Sigmoid colon (tissue), 7 donors: ENCODE measurements at places on chromosomes 2 and 18. TPM values are rescaled to one million over a fixed set of nuclear protein-coding genes. Genes with fewer than 3 reads are reported as not detected.

Gene SLC11A1
- total RNA-seq: 13.8 TPM

Gene UGT1A9
- total RNA-seq: not detected

Gene EFR3B
- 1.9 TPM for total RNA-seq

GRCh38 chr2:151760139-151760650, 25.9 kb upstream of the NEB start:
- no peak for DNase-seq
- no peak overlapping the region for H3K27ac ChIP-seq
- H3K4me1 ChIP-seq: peaks cover 3% of the 10 kb centered on the region
- no peak overlapping the region for H3K4me3 ChIP-seq

GRCh38 chr2:109562421-109562820, 51.3 kb downstream of the SEPTIN10 start:
- H3K27me3 ChIP-seq: no peaks in the 10 kb centered on the region
- no peak for DNase-seq
- H3K36me3 ChIP-seq: peaks cover 16% of the 10 kb centered on the region
- H3K4me3 ChIP-seq: no peak overlapping the region

DNA sequence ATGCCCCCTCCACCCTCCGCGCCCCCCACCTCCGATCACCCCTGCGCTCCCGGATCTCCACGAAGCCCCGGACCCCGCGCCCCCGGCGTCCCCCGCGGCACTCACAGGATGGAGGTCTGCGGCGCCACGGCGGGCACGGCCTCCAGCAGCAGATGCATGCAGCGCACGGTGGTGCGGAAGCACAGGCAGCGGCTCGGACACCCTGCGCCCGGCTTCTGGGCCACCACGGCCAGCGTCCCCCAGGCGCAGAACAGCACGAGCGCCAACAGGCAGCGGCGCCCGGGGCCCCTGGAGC, 217 bp downstream of the PXDN start:
- no peaks in the 10 kb centered on the region for H3K27me3 ChIP-seq
- peaks cover 53% of the 10 kb centered on the region for H3K4me1 ChIP-seq
- peak overlapping the region; percentile 87 for H3K4me3 ChIP-seq
- H3K27ac ChIP-seq: peak overlapping the region; percentile 99

DNA sequence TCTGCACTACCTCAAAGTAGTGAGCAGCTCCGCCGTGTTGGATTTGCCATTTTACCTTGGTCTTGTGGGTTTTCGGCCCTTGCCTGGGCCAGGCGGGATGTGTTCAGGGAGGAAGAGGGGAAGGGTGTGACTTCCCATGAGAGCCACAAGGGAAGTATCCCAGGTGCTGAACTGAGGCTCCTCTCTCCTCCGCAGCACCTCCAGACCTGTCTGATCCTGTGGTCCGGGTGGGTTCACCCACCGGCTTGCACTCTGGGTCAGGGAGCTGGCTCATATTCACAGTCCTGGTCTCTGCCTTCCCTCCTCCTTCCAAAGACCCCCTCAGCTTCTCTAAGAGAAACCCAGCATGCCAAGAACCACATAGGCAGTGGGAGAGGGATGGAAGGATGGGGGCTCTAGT, 235.8 kb downstream of the SEPTIN10 start:
- peaks cover 11% of the 10 kb centered on the region for H3K4me1 ChIP-seq
- H3K27ac ChIP-seq: no peak overlapping the region
- H3K4me3 ChIP-seq: no peak overlapping the region
- H3K27me3 ChIP-seq: no peaks in the 10 kb centered on the region
- DNase-seq: peak; percentile 51

DNA sequence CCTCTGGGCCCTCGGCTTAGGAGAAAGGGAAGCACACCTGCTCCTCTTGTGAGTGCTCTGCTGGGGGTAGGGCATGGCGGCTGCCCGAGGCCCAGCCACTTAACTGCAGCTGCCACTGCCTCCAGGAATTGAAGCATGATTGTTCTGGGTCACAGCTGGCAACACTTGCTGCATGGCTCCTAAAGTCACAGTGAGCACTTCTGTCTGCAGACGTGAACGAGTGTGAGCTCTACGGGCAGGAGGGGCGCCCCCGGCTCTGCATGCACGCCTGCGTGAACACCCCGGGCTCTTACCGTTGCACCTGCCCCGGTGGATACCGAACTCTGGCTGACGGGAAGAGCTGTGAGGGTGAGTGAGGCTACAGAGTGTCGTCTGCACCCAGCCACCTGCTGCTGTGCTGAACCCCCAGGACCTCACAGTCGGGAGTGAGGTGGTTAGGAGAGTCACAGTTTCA, 44.4 kb downstream of the FBLN7 start:
- H3K27ac ChIP-seq: no peak overlapping the region
- DNase-seq: no peak
- no peak overlapping the region for H3K4me3 ChIP-seq
- peaks cover 27% of the 10 kb centered on the region for H3K27me3 ChIP-seq

Gene PRKAG3
- total RNA-seq: not detected

DNA sequence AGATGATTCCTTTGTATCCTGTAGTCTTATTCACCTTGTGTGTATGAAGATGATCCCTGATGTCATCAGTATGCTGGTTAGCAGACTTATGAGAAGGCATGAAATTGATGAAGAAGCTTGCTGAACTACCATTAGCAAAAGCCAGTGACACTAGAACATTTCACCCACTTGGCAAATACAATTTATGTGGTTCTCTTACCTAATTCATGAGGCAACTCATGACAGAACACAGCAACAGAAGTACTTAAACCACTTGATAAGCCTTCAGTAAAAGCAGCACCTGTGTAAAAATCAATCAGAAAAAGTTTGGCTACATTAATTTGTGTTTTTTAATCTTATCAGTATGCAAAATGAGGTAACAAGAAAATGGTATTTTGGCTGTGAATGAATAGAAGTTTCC, 16.8 kb downstream of the SLC39A6 start:
- no peak overlapping the region for H3K4me3 ChIP-seq
- no peaks in the 10 kb centered on the region for H3K27me3 ChIP-seq
- DNase-seq: no peak
- H3K36me3 ChIP-seq: peaks cover 22% of the 10 kb centered on the region
- H3K4me1 ChIP-seq: no peaks in the 10 kb centered on the region
- H3K27ac ChIP-seq: no peak overlapping the region

Gene SCN3A
- 2.1 TPM for total RNA-seq

Gene UGT1A1
- total RNA-seq: not detected

DNA sequence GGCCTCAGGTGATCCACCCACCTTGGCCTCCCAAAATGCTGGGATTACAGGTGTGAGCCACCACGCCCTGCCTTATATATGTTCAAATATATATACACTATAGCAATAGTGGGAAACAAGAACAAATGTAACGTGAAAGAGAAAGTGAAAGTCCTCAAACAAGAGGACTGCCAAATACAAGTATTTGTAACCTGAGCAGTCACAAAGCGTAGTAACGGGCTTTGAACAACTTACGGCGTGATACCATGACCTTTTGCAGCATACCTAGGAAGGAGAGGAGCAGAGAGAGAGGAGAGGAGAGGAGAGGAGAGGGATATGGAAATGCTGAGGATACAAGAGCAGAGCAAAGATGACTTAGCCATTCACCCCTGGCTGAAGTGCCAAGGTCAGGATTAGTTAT, 113.8 kb upstream of the RGPD4 start:
- H3K27ac ChIP-seq: no peak overlapping the region
- no peak for DNase-seq
- no peaks in the 10 kb centered on the region for H3K4me1 ChIP-seq
- H3K27me3 ChIP-seq: no peaks in the 10 kb centered on the region
- H3K36me3 ChIP-seq: no peaks in the 10 kb centered on the region

DNA sequence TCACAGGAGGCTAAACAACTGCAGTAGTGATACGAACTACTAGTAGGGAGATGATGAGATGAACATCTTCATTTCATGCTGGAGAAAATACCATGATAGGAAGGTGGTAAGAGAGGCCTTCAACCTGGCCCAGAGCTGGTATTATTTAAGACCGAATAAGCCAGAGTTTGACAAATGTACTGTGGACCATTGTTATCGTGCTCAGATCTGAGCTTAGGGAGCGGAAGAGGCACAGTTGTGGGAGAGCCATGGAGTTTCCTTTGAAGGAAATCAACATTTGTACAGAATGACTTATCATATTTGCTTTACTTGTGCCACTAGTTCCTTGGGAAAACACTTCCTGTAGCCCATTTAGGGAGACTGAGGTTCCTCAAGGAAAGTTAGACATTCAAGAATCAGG, 260.6 kb upstream of the TNP1 start:
- H3K27me3 ChIP-seq: no peaks in the 10 kb centered on the region
- H3K4me3 ChIP-seq: no peak overlapping the region
- H3K27ac ChIP-seq: no peak overlapping the region
- no peaks in the 10 kb centered on the region for H3K36me3 ChIP-seq
- no peak for DNase-seq

GRCh38 chr2:85183479-85183878, 50.3 kb downstream of the TCF7L1 start:
- H3K27ac ChIP-seq: no peak overlapping the region
- H3K4me1 ChIP-seq: peaks cover 14% of the 10 kb centered on the region
- no peak for DNase-seq
- H3K4me3 ChIP-seq: no peak overlapping the region
- H3K36me3 ChIP-seq: no peaks in the 10 kb centered on the region

GRCh38 chr18:31679133-31679742, 5.1 kb downstream of the B4GALT6 start:
- no peaks in the 10 kb centered on the region for H3K27me3 ChIP-seq
- H3K27ac ChIP-seq: peak overlapping the region; percentile 58
- H3K36me3 ChIP-seq: no peaks in the 10 kb centered on the region
- H3K4me1 ChIP-seq: peaks cover 3% of the 10 kb centered on the region
- no peak for DNase-seq
- no peak overlapping the region for H3K4me3 ChIP-seq

DNA sequence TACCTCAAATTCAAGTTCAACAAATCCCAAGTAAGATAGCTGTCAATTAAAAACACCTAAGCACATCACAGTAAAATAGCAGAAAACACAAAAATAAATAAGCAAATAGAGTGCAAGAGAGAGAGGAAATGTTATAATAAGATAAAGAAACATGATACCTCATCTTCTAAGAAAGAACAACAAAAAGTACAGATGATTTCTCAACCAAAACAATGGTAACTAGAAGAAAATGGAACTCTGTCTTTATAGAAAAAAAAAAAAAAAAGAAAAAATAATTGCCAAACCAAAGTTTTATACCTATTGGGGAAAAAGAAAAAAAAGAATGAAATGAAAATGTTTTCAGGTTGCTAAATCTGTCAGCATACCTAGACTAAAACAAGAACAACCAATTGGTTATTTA, 1253.5 kb upstream of the CDH2 start:
- no peak for DNase-seq
- H3K27me3 ChIP-seq: no peaks in the 10 kb centered on the region
- H3K36me3 ChIP-seq: no peaks in the 10 kb centered on the region
- no peaks in the 10 kb centered on the region for H3K4me1 ChIP-seq
- H3K4me3 ChIP-seq: no peak overlapping the region
- H3K27ac ChIP-seq: no peak overlapping the region
